Cardiac septum (tissue), 1 donor: ENCODE measurements at places on chromosomes 16 and 17. TPM values are rescaled to one million over a fixed set of nuclear protein-coding genes. Genes with fewer than 3 reads are reported as not detected.

Gene UMOD
- total RNA-seq = not detected

Gene UNC13D
- 7.9 TPM for total RNA-seq

Gene TRIM16
- total RNA-seq = 22.6 TPM

Gene HBZ
- not detected for total RNA-seq

Gene TGFB1I1
- 57.8 TPM for total RNA-seq

Gene TLE7
- not detected for total RNA-seq

Gene SLC6A4
- 0.70 TPM for total RNA-seq

Gene CNTNAP1
- total RNA-seq = 7.0 TPM

Gene MMP25
- total RNA-seq = 3.0 TPM

Gene ADAD2
- total RNA-seq = 0.24 TPM

Gene HOXB5
- not detected for total RNA-seq

Gene TSNAXIP1
- 0.51 TPM for total RNA-seq

Gene MT3
- total RNA-seq = 3.0 TPM
